ENCODE measurements at places on chromosomes 4 and X.

DNA sequence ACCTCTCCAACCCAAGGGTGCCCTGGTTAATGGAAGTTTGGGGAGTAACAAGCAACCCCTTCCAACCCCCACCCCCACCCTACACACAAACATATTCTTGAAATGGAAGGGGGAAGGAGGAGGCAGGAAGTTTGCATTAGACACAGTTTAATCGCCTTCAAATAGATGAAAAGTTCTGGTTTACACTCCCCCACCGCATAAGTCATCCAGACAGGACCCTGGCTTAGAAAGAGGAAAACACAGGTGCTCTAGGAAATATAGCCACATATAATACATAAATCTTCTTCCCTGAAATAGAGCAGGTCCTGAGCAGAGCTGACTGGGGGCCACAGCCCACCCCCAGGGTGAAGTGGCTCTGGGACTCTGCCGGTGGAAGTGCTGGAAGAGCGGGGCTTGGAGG is 25.1 kb downstream of the SASH3 start:
- no peak for DNase-seq

DNA sequence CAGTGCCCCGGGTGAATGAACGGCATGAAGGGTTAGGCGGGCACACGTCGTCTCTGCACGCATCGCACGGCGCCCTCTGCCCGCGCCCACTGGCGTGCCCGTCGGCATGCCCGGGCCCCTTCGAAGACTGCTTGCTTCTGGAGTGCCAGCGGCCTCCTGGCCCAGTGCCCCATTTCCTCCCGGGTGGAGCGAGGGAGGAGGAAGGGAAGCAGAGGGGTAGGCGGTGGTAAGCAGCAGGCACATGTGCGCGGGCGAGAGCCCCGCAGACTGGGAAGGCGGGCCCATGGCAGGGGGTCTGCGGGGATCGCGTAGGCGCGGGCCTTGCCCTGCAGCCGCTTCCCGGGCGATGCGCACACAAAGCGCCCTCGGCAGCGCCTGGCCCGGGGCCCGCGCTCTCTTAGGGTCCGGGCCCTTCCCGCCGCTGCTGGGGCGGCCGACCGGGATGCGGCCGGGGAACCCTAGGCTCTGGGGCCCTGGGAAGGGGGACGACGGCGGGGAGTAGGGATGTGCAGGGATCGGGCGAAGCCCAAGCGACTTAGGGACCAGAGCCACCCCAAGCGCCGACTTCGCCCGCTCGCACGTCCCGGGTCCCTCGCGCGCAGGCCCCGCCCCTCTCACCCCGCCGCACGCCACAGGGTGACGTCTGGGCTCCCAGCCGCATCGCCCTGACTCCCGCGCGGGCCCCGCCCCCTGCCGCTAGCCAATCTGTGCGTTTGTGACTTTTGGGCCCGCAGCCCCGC is 866 bp upstream of the EMD start:
- no peak for DNase-seq

DNA sequence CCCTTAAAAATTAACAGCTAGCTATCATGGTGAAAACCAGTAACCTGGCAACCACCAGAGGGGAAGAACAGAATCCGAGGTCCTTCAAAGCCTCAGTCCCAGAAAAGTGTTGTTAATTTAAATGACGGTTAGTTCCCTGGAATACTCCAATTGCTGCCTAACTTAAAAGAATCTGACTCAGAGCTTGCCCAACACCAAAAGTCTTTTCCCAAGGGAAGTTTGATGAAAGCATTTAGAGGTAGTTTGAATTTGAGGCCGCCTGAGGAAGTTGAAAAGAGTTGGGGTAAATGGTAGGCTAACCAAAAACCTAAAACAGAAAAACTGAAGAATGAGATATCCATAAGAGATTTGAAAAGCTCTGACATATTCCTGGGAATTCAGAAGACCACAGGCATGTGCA is 46.6 kb downstream of the IL13RA2 start:
- no peak for DNase-seq

GRCh38 chr4:153362184-153362583 is 17.7 kb downstream of the MND1 start:
- DNase-seq, result no peak
